ENCODE measurements at places on chromosomes 7 and 10. TPM values are rescaled to one million over a fixed set of nuclear protein-coding genes. Genes with fewer than 3 reads are reported as not detected.

Gene ANKRD61
- 0.13 TPM for total RNA-seq

Gene CYP26A1
- not detected for total RNA-seq

Gene OR6V1
- not detected for total RNA-seq

Gene ACSL5
- 1.4 TPM for total RNA-seq

Gene PRRT4
- total RNA-seq, result 0.13 TPM

Gene NEBL
- not detected for total RNA-seq

Gene CDK1
- 18.5 TPM for total RNA-seq

All from smooth muscle cell of the pulmonary artery (primary cell).